ENCODE measurements at places on chromosomes 12 and 14. TPM values are rescaled to one million over a fixed set of nuclear protein-coding genes. Genes with fewer than 3 reads are reported as not detected.

The RD3L gene
- not detected for total RNA-seq

The MYF5 gene
- total RNA-seq = not detected

The KLRD1 gene
- total RNA-seq = under 0.01 TPM

The SDR9C7 gene
- total RNA-seq = not detected

The TRIP11 gene
- 31.4 TPM for total RNA-seq

The MTHFD1 gene
- total RNA-seq = 71.8 TPM

The STX2 gene
- 48.2 TPM for total RNA-seq

The MANSC4 gene
- total RNA-seq = not detected

The KRT85 gene
- not detected for total RNA-seq

The RPL10L gene
- not detected for total RNA-seq

The SIRT4 gene
- total RNA-seq = 0.35 TPM

The C12orf57 gene
- 317 TPM for total RNA-seq

The IL22 gene
- not detected for total RNA-seq

The TAS2R31 gene
- not detected for total RNA-seq
